Activated CD4-positive, alpha-beta T cell treated with anti-CD3 and anti-CD28 coated beads for 48 hours (primary cell): ENCODE measurements at places on chromosomes 12 and 14.

- DNase-seq: no peak
Measured at GRCh38 chr12:47954467-47955045, 8.8 kb upstream of the TMEM106C start.

GRCh38 chr12:6198985-6199530, 1.1 kb upstream of the CD9 start:
- DNase-seq: no peak

DNA sequence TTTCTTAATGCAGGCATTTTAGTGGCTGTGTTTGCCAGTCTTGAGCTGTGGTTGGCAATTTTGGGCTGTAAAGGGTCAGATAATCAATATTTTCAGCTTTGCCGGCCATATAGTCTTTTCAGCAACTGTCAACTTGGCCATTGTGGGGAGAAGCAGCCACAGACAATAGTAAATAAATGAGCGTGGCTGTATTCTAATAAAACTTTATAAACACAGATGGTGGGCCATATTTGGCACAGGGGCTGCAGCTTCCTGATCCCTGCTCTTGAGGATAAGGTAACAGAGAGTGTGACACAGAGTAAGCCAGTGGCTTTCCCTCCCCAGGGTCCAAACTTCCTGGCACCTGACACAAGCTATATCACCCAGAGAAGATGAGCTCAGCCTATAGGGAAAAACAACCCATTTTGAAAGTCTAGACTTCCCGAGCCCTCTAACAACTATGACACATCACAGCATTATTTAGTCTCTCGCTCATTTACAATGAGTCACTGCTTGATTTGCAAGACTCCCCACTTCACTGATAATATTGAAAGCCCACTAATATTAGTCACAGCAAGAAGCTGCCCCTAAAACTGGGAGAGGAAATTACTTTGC, 163.1 kb upstream of the TMPO start:
- no peak for DNase-seq

DNA sequence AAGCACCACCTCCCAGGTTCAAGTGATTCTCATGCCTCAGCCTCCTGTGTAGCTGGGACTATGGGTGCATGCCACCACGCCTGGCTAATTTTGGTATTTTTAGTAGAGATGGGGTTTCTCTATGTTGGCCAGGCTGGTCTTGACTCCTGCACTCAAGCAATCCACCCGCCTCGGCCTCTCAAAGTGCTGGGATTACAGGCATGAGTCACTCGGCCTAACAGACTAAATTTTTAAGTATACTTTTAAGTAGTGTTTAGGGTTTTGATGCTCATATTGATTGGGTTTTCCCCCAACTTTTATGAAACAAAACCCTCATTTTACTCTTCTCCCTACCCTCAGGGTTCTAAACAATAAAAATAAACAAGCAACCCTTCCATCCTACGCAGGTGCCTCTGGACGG, 5.5 kb downstream of the MYO1A start:
- no peak for DNase-seq

- DNase-seq: no peak
Measured at GRCh38 chr12:25970916-25971653, 12.6 kb downstream of the RASSF8 start.

- no peak for DNase-seq
Measured at GRCh38 chr12:131210506-131211339, 257.0 kb downstream of the ADGRD1 start.

- DNase-seq: no peak
Measured at GRCh38 chr14:92819011-92819597, 25.0 kb downstream of the GOLGA5 start.

DNA sequence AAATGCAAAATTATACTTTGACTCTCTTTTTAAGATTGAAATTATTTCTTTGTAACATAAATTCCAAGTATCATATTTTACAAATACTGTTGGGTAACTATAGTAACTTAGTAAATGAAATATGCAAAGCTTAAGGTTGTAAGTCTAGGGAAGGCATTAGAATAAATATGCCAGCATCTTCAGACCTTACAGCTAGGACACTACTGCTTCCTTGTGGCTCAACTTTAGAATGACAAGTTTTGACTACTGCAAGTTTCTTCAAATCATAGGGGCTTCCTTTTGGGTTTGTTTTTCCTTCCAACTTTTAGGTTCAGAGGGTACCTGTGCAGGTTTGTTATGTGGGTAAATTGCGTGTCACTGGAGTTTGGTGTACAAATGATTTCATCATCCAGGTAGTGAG, 17.7 kb upstream of the ANP32D start:
- no peak for DNase-seq

DNA sequence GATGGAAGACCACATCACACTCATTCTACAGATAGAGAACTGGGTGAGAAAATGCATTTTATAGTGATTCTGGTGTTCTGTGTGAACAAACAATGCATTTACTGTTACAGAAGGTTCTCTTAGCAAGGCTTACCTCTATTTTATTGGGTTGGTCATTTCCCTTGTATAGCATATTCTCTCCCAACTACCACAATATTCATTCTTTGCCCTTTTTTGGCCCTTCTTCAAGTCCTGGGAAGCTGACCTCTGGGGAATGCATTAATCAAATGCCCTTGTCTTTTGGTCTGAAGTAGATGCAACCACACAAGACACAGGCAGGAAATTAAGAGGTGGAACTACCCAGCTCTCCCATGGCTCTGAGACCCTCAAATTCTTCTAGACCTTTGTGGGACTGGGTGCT, 19.5 kb downstream of the DCN start:
- DNase-seq: no peak

DNA sequence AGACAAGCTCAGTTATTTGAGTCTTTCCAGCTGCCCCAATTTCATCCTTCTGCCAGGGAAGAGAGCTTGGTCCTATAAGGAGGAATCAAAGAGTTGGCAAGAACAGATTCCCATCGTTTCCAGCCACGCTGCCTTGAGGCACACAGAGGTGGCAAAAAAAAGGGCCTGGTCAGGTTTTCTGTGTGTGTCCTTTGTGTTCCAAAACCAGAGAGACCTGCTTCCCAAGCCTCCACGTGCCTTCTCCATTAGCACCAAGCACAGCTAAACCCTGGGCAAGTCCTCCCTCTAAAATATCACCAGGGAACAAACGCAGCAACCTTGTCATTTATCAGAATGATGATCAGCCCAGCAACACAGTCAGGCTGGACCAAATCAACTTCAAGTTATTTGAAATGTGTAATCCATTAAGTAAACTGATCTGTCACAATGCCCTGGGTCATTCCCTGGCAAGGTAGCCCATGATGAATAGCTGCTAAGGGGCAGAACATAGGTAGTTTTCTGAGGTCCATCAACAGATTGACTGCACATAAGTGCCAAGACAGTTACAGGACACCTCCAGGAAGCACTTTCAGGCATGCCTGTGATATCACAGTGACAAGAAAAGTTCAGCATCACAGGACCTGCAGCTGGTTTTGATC, 28.6 kb upstream of the C12orf42 start:
- DNase-seq: no peak
